ENCODE measurements at places on chromosomes 3 and 15.

GRCh38 chr3:103127737-103128136 is 692.9 kb downstream of the ZPLD1 start:
- DNase-seq = no peak

DNA sequence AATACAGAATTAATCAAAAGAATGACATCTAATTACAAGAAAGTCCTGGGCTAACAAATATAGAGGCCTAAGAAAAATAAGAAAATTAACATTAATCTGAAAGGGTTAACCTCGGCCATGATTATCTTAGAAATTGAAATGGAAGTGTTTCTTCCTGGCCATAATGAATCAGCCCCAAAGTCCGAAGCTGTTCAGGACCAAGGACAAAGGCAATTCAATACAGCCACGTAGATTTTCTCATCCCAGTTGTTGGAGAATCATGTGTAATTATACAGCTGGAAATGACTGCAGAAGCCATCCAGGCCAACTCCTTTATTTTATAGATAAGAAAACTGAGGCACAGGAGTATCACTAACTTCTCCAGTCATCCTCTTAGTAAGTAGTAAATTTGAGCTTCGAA is 38.0 kb upstream of the GBE1 start:
- no peak for DNase-seq

- DNase-seq = no peak
Observed at GRCh38 chr15:64412216-64412615, 24.6 kb downstream of the TRIP4 start.

- no peak for DNase-seq
Observed at GRCh38 chr15:83954506-83954905, 281.1 kb upstream of the GOLGA6L4 start.

DNA sequence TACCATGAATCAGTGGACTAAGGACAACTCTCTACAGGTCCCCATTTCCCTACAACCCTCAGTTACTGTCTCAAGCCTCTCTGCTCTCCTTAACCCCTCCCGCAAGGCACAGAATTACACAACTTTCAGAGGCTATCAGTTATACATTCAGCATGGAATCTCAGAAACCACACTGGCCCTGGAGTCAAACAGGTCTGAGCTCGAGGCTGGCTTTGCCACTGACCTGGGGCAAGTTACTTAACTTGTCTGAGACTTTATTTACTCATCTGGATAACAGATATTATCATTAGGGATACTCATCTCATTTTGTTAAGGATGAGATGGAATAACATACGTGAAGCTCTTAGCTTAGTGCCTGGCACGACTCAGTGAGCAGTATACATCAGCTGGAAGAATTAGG is 95.2 kb downstream of the WDR76 start:
- DNase-seq = no peak

GRCh38 chr3:144810160-144810559 is 838.5 kb downstream of the DIPK2A start:
- DNase-seq = no peak

GRCh38 chr3:143329567-143330211 is 210.1 kb downstream of the CHST2 start:
- no peak for DNase-seq

DNA sequence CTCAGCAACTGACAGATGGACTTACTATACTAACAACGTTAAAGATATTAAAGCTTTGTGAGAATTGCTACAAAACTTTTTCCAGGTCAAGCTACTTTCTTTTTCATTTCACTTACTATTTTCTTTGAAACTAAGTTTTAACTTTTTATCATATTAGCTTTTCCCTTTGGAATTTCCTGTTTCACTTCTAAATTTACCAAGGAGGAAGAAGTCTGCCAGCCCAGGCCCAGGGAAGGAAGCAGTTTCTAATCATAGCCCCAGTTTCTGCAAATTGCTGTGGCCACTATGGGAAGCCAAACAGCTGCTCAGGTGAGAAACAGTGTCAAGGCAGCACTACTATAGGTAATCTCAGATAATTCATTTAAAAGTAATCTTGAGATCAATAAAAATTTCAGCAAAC is 18.4 kb downstream of the CYFIP1 start:
- DNase-seq = no peak

DNA sequence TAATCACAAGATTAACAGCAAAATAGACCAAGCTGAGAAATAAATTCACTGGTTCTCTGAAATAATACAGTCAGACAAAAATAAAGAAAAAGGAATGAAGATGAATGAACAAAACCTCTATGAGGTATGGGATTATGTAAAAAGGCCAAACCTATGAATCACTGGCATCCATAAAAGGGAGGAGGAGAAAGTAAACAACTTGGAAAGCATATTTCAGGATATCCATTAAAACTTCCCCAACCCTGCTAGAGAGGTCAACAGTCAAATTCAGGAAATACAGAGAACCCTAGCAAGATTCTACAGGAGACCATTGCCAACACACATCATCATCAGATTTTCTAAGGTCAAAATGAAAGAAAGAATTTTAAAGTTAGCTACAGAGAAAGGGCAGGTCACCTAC is 649.7 kb upstream of the CBLB start:
- DNase-seq = no peak

- no peak for DNase-seq
Observed at GRCh38 chr3:123333401-123333800, 115.5 kb downstream of the ADCY5 start.

- no peak for DNase-seq
Observed at GRCh38 chr3:41394896-41395295, 195.6 kb downstream of the CTNNB1 start.

GRCh38 chr15:48447657-48448056 is 116.4 kb downstream of the DUT start:
- no peak for DNase-seq

DNA sequence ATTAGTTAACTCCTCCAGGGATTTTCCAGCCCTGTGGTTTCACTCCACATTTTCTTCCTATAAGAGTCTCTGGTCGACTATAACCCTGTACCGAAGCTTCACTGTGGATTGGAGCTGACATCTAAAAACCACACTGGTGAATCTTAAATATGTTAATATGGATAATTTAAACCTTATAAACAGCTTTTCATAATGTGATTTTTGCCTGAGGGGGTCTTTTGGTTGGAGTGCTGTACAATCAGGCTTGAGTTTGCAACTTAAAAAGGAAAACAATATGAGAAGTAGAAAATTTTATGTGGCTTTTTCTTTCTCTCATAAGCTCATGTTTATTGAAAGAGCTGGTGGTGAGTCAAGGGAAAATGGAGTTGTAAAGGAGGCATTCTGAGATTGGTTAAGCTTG is 313.7 kb downstream of the VPS13C start:
- DNase-seq = no peak

- DNase-seq = no peak
Observed at GRCh38 chr3:157857440-157857839, 248.8 kb downstream of the SHOX2 start.

GRCh38 chr15:73052653-73053397 is 562 bp downstream of the NEO1 start:
- peak; percentile 0 for DNase-seq

GRCh38 chr3:194443901-194444300 is 42.9 kb downstream of the ATP13A3 start:
- no peak for DNase-seq

- no peak for DNase-seq
Observed at GRCh38 chr3:170840291-170840859, 29.6 kb downstream of the RPL22L1 start.

- DNase-seq = no peak
Observed at GRCh38 chr3:45940004-45940780, 3.1 kb upstream of the CXCR6 start.

- DNase-seq = no peak
Observed at GRCh38 chr3:188274249-188274915, 120.4 kb downstream of the LPP start.

GRCh38 chr15:38285456-38285855 is 32.8 kb downstream of the SPRED1 start:
- no peak for DNase-seq

DNA sequence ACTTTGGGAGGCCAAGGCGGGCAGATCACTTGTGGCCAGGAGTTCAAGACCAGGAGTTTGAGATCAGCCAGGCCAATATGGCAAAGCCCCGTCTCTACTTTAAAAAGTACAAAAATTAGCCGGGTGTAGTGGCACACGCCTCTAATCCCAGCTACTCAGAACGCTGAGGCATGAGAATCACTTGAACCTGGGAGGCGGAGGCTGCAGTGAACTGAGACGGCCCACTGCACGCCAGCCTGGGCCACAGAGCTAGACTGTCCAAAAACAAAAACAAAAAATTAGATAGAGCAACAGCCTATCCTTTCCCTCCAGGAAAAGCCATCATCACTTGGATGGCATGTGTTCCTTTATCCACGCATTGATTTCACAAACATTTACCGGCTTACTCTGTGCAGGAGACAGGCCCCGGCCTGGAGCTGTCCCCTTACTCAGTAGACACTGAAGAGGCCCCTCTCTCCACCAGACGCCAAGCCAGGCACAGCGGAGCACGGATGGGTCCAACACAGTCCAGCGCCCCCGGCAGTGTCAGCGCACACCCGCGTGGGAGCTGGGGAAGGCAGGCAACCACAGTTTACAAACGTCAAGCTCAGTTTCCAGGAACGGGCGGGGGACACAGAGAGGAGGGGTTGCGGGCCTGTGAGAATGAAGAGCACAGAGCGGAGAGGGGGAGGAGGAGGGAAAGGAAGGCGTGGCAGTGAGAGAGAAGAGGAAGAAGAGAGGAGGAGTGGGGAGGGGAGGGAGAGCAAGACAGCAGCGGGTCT is 3.1 kb downstream of the GP5 start:
- DNase-seq = peak; percentile 37

DNA sequence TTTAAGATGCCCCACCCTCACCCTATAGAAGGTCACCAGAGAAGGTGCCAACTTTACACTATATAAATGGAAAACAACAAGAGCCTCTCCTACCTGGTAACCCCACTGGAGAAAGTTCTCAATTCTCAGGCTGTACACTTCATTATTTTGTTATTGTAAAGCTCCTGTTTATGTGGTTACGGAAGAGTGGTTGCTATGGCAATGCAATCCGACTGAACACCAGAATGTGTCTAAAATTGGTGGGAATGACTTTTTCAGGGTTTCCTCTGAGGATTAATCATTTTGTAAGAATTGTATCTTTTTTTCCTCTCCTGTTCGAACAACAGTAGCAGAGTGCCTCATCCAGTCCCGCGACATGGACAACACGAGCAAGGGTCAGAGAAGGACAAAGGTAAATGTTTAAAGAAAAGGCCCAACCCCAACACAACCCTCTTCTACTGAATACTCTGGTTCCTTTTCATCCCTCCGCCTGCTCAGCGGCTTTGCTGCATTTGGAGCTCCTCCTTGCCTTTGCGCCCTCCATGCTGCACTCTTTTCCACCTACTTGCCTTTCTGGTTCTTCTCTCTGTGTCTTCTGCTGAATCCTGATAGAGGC is 45.3 kb downstream of the DGKG start:
- DNase-seq = no peak

DNA sequence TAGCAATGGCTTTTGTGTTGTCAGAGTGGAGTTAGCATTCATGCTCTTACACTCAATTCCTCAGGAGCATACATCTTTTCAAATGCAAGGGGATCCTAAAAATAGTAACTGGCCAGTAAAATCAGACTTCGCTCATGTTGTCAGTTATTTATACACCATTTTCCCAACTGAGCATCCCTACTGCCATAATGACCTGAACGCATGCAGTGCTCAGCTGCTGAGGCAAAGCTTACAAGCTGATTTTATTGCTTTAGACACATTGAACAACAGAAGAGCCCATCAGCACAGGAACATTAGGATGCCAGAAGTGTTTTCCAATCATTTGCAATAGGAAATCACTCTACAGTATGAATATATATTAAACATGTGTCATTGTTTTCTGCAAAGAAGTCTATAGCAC is 689.7 kb upstream of the BCHE start:
- DNase-seq = no peak

DNA sequence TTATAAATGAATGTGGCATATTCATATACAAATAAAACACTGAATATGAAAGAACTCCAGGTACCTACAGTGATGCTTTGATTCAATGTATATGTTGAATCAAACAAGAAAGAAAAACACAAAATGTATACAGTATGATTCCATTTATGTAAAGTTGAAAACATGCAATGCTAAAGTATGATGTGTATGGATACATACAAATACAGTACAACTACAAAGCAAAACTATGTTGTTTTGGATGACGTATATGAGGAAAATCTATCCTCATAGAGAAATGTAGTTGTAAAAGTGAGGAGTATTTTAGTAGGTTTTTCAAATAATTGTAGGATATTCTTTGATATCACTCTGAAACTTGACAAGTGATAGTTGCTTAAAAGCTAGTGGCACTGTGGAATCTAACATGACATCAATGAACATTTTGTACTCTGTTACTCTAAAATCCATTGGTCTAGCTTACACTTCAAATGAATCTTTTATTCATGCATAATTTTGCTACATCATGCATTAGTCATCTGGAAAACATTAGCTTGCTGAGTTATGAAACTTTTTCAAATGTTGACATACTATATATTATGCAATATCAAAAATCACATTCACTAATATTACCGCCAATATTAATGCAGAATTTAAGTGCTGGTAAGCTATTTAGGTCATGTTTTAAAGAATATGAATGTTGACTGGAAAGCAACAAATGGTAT is 278.1 kb upstream of the CHRNA7 start:
- DNase-seq = no peak

DNA sequence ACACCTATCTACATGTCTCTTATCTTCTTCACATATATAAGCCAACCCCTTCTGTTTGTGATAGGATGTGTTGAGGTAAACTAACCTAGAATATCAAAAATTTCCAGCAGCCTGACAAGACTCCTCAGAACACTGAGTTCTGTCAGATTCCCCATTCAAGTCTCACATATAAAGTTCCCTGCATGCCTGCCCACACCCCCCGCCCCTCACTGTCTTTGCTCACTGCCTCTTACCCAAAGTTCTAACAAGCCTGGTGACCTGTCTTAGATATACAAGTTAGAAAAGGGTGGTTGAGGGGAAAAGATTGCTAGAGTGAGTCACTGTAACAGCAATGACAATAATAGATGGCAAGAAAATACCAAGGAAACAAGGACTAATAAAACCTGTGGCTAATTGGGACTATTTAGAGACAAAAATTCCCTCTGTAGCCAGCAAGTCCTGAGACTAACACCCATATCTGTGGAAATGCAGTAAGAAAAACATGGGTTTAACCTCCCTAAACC is 40.1 kb downstream of the FBXO22 start:
- DNase-seq = no peak

DNA sequence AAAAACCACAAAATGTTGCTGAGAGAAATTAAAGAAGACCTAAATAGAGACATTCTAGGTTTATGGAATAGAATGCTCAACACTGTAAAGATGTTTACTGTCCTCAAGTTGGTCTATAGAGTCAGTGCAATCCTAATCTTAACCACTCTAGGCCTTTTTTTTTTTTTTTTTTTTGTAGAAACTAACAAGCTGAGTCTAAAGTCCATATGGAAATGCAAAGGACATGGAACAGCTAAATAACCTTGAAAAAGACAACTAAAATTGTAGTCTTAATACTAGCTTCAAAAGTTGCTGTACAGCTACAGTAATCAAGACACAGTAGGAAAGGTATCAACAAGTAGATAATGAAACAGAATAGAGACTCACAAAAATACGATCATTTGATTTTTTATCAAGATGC is 32.9 kb downstream of the CDV3 start:
- no peak for DNase-seq

- DNase-seq = no peak
Observed at GRCh38 chr3:107428051-107428858, 51.0 kb downstream of the CCDC54 start.

All from stimulated activated CD8-positive, alpha-beta memory T cell treated with anti-CD3 and anti-CD28 coated beads, Interleukin-2, amount 100 ng/mL, for 1 hour (primary cell).